ENCODE measurements at places on chromosomes 3 and 15.

GRCh38 chr15:78456426-78456825 lies 18.4 kb downstream of the IREB2 start:
- no peak for DNase-seq

DNA sequence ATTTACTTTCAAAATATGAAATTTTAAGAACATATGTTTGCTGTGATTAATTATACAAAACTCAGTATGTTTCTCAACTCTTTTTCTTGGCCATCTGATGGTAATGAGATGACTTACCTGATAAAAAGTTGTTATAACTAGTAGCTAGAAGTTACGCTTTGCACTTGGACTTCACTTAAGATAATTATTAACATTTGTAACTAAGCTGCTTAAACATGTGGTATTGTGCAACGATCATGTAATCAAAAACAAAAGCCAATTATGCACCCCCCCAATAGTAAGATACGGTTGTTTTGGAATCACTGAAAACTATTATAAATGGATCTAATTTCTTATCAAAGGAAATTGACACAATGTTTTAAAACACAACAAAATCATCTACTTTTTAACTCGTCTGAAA lies 342.9 kb downstream of the CNTN3 start:
- no peak for DNase-seq

GRCh38 chr3:109597444-109597843 lies 260.1 kb upstream of the DPPA4 start:
- DNase-seq: no peak

GRCh38 chr3:38005076-38006020 lies 14.8 kb downstream of the VILL start:
- DNase-seq: no peak

- DNase-seq: no peak
Observed at GRCh38 chr3:17802950-17803349, 60.5 kb upstream of the TBC1D5 start.

Measured in fibroblast of lung (primary cell).